ENCODE measurements at places on chromosomes 4 and X.

- DNase-seq, result no peak
Observed at GRCh38 chr4:9773471-9773870, 8.0 kb upstream of the DRD5 start.

DNA sequence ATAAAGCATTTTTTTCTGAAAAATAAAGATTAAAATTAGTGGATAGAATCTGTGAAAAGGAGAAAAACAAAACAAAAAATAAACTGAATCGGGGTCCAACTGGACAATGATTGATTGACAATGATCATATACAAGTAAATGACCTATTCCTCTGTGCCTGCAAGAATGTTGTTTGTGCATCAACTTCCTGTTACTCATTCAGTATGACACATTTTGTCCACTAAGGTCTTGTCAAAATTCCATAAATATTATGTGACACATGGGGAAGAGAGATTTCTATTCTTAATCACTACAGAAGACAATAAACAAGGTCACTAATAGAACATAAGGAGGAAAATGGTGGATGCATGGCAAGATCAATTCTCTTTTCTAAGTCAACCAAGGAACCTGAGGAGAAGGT, 54.9 kb downstream of the F8 start:
- DNase-seq, result no peak

DNA sequence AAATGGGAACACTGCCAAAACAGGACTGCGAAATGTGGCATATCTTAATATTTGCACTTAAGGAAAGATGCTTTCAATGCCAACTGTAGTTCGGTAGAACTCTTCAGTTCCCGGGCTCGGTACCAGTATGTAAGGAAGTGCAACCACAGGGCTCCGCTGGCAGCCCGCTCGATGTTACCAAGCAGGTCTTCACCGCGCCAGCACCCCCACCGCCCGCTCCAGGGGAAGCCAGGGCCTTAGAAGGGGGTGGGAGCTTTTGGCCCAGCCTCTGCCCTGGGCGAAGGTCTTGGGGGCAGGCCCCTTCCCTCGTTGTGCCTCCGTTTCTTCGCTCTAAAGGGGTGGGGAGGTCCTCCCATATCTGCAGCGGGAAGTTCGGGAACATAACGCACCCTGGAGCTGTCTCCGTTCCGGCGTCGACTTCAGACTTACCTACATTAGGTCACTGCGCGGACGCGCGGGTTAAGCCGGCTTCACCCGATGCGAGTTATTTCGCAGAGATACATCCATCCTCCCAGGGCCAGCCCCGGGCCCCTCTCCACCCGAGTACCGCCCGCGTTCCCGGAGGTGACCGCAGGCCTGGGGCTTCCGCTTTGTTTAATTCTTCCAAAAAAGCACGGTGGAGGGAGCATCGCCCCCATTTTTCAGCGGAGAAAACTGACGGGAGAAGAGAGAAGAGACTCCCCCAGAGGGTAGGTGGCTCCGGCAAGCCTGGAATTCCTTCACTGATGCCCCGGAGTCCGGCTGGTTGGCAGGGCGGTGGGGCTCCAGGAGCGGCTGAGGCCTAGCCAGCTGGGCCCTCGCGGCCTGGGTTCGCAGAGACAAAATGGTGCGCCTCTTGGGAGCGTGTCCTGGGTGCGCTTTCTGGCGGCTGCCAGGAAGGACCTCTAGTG, 1.0 kb upstream of the HMX1 start:
- no peak for DNase-seq

DNA sequence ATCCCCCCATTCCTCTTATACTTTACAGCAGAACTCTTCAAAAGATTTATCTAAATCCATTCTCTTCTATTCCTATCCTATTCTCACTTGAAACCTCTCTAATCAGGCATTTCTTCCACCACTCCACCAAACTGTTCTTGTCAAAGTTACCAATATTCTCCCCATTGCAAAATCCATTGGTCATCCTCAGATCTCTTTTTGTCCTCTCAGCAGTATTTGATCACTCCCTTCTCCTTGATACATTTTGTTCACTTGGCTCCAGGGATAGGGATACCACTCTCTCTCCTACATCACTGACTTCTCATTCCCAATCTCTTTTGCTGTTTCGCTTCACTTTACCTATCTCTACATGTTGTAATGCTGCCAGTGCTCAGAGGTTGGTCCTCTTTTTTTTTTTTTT, 2.8 kb upstream of the MTMR8 start:
- DNase-seq, result no peak
